ENCODE measurements at places on chromosomes 7 and 10.

GRCh38 chr7:158013085-158013668, 574.4 kb downstream of the PTPRN2 start:
- no peak for DNase-seq

DNA sequence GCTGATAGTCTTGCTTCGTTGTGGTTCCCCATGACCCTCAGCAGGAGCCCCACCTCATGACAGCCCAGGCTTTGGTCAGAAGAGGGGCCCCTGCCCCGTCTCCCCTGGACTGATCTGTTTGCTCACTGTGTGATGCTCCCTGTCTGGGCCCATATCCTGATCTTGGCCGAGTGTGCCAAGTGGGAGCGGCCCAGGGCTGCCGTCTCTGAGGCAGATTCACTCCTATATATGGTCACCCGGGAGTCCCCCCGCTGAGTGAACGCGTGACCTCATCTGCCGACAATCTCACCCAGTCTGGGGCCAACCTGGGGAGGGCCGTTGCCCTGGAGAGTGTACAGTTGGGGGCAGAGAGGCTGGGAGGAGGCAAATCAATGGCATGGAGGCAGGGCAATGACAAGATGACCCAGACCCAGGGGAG, 34.5 kb downstream of the PPIF start:
- DNase-seq = peak; percentile 63

- DNase-seq = peak; percentile 7
Observed at GRCh38 chr7:41881331-41882130, 178.6 kb upstream of the INHBA start.

- DNase-seq = peak; percentile 18
Observed at GRCh38 chr7:38584443-38585210, 46.5 kb downstream of the AMPH start.

GRCh38 chr10:33899578-33900531, 565.4 kb upstream of the NRP1 start:
- no peak for DNase-seq

GRCh38 chr10:25170627-25171026, 4.2 kb upstream of the GPR158 start:
- DNase-seq = no peak

DNA sequence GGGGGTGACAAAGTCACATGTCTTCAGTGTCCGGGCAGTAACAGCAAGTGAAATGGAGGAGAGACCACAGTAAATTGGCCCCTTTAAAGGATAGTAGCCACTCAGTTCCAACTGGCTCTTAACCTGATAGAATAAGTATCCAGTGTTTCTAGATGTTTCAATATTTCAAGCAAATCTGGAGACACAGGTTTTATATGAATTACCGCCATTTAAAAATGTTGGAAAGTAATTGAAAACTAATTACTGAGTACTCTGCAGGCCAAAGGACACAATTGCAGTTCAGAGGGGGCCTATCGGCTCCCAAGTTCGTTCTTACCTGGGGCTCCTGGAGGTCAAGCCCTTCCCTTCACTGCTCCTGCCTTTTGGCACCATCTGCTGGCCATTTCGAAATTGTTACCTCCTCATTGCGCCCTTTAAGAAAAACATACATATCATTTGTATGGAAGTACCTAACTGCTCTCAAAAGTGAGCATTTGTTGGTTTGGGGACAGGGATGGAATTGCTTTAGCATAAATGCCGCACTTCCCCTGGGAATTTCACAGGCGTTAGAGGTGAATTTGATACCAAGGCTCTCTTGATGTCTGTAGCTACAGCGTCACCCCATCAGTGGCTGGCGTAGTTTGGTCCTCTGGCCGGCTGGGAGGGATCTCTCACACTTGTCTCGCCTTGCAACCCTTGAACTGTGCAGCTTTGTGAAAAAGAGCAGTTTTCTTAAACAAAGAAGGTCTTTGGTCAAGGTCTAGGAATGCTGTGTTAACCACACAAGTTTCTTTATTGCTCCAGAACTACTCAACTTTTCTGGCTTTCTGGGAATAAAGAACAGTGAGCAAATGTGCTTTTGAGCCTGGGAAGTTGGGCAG, 220.0 kb downstream of the ARHGAP21 start:
- no peak for DNase-seq

- DNase-seq = no peak
Observed at GRCh38 chr7:127961786-127962453, 69.3 kb downstream of the LRRC4 start.

DNA sequence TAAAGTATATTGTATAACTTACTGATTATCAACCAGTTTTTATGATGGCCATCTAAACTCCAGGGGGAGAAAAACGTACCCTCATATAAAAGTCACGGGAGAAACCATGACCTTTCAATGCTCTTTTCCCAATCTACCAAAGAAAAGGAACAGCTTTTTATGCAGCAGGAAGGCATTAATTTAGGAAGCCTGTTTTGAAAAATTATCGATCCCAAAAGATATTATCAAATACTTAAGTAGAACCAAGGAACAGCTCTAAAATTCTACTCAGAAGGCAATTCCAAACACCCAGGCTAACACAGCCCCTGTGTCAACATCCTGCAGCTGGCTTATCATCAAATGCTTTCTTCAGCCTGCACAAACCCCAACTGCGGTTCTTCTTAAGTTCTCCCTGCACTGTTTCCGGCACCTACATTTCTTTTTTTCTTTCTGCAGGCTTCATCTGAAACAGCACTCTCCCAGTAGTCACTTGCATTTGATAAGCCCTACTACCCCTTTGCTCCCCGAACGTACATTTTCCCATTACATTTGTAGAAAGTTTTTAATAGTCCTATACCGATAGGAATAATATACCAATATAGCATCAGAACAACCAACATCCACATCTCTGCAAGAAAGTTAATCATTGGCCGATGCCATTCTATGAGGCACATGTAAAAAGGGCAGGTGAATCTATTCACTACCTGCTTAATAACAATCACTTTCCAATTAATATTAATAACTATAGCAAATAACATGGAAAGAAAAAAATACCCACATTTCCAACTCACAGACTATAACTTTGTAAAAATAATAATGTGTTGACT, 47.9 kb downstream of the PIP4K2A start:
- DNase-seq = no peak

GRCh38 chr10:63114031-63114814, 18.9 kb upstream of the NRBF2 start:
- DNase-seq = peak; percentile 64

- no peak for DNase-seq
Observed at GRCh38 chr7:26100406-26101339, 51.3 kb upstream of the NFE2L3 start.

- DNase-seq = peak; percentile 73
Observed at GRCh38 chr10:91006001-91006751, 85.3 kb upstream of the ANKRD1 start.

DNA sequence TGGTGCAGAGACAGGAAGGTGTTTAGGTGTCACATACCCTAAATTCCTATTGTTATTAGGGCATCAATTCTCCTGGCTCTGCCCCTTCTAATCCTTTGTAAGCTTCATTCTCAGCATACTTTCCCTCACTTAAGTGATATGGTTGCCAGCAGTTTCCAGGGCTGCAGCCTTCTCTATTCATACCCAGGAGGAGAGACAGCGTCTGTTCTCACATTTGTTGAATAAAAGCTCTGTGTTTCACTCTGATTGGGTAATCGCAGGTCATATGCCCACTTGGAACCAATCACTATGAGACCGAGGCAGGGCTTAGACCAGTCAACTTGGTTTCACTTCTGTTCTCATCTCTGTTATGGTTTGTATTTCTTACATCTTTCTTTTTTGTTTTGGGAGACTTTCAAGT, 109.6 kb upstream of the MTPN start:
- DNase-seq = peak; percentile 81

DNA sequence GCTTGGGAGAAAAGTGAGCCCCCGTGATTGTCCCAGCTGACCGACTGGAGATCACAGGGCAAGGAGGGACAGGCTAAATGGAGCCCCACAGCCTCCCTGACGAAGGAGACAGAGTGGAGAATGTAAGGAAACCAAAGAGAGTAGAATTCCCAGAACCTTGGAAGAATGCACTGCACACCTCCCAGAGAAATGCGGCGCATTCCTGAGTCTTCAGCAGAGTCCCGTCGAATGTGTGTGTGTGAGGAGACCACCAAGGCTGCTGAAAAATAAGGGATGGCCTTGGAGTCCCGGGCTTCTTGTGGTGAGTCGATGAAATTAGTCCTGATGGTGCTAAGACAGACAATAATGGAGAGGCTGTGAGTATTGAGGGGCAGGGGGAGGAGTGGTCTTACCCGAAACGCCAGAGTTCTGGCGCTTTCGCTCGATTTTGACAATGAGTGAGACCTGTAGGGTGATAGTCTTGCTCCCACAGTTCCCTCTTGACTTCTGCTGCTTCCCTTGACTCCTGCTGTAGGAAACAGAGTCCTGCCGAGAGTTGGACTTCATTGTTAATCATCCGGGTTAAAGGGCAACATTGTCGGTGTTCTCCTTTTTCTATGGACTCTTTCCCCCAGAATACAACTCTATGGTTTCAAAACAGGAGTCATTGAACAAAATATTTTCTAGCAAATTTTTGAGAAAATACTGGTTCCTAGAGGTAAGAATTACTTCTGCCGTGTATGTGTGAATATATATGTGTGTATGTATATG, 103.2 kb downstream of the CNNM2 start:
- DNase-seq = no peak

- DNase-seq = peak; percentile 44
Observed at GRCh38 chr10:79407811-79408795, 37.3 kb downstream of the ZCCHC24 start.

GRCh38 chr7:116777651-116778281, 84.6 kb upstream of the CAPZA2 start:
- peak; percentile 58 for DNase-seq

GRCh38 chr7:29019896-29020295, 61.8 kb upstream of the TRIL start:
- peak; percentile 13 for DNase-seq

- peak; percentile 50 for DNase-seq
Observed at GRCh38 chr10:79444199-79445119, 965 bp downstream of the ZCCHC24 start.

DNA sequence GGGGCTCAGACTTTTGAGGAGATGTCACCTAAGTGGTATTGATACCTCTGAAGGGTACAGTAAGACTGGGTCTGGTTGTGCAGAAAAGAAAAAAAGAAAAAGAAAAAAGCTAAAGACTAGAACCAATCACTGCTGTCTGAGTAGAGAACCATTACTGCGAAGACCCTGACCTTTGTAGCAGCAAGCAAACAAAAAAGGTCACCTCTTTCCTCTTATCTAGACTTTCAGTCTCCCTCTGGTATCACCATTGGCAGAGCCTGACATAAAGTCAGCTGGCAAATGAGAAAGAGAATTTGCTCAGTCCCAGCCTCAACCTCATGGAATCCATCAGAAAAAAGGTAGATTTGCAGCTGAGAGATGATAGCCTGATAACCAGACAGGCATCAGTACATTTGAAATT, 2.6 kb upstream of the DNTT start:
- no peak for DNase-seq

DNA sequence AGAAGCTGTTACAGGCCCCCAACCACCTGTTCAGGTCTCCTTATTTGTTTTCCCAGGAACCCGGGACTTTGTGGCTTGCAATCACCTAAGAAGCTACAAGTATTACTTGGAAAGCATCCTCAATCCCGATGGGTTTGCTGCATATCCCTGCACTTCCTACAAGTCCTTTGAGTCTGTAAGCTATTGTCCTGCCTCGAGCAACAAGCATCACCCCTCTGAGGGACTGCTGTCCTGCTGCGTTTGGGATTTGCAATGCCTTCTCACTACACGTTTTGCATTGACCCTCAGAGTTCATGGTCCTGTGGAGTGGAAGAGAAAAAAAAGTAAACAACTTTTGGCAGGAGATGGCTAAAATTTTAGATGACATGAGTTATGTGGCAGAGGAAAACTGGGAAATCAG, 9.2 kb downstream of the PNLIPRP1 start:
- no peak for DNase-seq

DNA sequence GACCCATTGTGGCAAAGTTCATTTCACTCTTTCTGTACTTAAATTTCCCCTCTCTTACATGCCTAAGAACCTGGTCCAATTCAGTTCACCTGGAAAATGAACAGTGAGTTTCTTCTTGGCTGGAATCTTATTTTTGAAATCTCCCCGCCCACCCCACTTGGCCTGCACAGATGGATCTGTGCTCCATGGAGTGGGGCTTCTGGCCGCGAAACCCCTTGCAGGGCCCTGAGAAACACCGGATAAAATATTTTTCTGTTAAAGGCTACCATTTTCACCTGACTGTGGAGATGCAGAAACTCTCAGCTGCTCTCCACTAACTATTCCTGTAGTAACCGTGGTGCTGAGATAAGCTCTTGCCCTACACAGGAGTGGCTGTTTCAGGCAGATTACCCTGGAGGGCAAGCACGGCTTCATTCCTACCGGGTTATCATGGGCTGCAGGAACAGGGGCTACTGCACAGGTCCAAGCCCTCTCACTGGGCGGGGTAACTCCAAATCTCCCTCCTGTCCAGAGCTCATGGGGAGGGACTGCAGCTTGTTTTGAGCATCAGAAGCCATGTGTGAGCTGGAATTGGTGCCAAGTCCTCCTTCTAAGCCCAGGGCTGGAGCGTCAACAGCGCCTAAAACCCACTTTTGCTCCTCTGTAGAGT, 118.9 kb downstream of the PRPF18 start:
- DNase-seq = no peak

DNA sequence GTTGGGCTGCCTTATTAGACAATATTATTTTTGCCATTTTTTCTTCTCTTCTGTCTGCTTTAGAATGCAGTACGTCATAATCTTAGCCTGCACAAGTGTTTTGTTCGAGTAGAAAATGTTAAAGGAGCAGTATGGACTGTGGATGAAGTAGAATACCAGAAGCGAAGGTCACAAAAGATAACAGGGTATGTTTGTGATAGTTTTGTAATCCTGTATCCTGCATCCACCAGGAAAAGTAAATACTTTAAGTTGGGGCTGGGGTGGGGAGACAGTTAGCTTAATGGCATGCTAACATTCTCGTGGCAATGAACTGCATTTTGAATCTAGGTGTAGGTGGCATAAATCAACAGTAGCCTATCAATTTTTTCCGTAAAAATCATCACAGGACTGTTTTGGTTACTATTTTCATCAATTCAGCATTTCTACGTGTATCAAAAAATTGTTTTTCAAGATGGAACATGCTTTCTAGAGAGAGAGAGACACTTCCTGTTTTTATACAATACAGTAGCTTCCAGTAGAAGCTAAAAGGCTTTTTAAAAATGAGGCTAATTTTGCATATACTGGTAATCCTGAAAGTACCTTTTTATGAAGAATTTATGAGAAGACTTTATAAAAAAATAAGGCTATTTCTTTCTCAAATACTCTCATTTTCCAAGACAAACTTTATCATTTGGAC, 247.5 kb downstream of the FOXP2 start:
- no peak for DNase-seq

- no peak for DNase-seq
Observed at GRCh38 chr10:82071231-82071630, 196.2 kb downstream of the NRG3 start.

GRCh38 chr10:9508606-9509005, 1454.1 kb downstream of the GATA3 start:
- DNase-seq = peak; percentile 94

- DNase-seq = no peak
Observed at GRCh38 chr10:34802692-34803091, 12.4 kb downstream of the PARD3 start.
